Islet precursor cell (in vitro differentiated cells): ENCODE measurements at places on chromosomes 4 and X.

- DNase-seq, result no peak
Observed at GRCh38 chr4:94372228-94372978, 29.8 kb upstream of the HPGDS start.

GRCh38 chr4:132065940-132066495 is 1083.1 kb upstream of the PCDH10 start:
- no peak for DNase-seq

DNA sequence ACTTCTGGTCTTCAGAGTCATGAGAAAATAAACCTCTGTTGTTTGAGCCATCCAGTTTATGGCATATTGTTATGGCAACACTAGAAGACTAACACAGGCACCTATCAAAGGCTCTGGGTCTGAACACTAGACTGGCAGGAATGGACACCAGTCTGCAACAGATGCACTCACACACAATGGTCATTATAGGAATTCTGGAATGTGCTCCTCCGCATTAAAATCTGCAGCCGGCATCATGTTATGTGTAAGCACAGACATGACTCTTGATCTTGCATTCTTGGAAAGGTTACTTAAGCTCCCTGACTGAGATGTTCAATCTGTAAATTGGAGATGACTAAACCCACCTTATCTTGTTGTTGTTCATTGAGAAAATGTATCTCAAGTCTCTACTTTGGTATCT is 112.3 kb upstream of the ZNF518B start:
- DNase-seq, result no peak

DNA sequence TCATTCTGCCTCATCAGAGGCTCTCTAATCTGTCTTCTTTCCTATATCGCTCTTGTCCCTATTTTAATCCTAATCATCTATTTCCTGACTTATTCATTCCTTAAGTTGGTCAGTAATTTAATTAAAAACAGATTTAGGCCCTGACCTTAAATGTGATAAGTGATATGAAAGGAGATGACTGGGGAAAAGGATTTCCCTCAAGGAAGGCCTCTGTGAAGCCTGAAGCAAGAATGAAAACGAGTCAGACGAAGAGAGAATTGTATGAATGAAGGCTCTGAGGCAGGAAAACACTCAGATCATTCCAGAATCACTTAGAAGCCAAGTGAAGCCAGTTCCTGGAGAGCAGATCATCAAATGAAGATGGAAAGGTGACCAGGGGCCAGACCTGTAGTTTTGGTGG is 22.1 kb downstream of the PKD2 start:
- DNase-seq, result no peak

GRCh38 chr4:10020871-10021652 is at the start of gene SLC2A9:
SLC2A9 (minus strand) TSS chr4:10021497; CDS start chr4:10021429, 68 bp downstream.
- DNase-seq, result no peak

GRCh38 chr4:69518538-69519198 is 23.0 kb upstream of the UGT2B4 start:
- DNase-seq, result no peak
